ENCODE measurements at places on chromosomes 4 and X.

DNA sequence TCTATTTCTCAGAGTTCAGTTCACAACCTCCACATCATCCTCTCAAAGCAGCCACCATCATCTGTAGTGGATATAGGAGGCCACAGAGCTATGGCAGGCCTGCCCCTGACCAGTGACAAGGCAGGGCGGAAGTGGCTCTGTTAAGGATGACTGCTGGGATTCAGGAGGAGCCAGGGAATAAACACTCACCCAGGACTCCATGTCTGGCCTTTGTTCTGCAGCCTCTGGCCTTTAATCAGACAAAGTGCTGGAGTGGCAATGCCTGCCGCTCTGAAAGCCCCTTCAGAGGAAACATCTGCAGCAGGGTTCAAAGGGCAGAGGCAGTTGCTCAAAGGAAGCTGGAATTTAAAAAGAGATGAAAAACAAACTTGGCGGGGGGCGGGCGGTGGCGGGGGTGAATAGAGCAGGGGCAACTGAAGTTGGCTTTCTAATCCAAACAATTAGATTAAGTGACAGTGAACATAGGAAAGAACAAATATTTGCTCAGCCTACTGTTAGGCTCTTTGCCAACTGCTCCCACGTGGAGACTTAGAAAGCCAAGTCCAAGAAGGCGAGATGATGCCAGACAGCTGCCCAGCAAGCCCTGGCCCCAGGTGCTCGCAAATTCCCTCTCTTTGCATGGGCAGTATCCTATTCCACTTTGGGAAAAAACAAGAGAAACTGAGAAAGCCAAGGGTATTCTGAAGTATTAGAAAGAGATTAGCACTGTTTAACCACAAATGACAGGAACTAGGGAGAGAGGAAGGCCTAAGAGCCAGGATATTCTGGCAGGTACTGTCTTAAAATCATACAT is 5.5 kb downstream of the MPP1 start:
- DNase-seq, result no peak

- no peak for DNase-seq
Observed at GRCh38 chrX:115533485-115533884, 27.5 kb upstream of the PLS3 start.

DNA sequence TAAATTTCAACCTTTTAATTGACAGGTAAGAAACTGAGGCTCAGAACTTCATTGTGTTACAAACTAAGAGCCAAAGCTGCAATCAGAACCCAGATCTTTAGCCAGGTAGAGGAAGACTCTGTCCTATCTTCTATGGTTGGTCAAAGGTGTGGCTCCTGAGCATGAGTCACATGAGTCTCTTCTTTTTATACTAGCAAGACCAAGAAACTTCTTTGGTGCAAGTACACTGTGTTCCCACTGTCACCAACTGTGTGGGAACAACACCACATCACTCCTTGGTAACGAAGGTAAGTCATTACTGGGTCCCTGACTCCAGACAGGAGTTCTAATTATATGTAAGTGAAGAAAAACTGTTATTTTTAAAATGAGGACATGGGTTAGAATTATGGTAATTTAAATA is 290.1 kb downstream of the INPP4B start:
- DNase-seq, result no peak

- no peak for DNase-seq
Observed at GRCh38 chrX:134661295-134661694, 3.0 kb upstream of the PLAC1 start.

- DNase-seq, result no peak
Observed at GRCh38 chrX:133638285-133638684, 223.0 kb upstream of the GPC4 start.

GRCh38 chr4:82429728-82430192 is 502 bp downstream of the HNRNPDL start:
- no peak for DNase-seq

DNA sequence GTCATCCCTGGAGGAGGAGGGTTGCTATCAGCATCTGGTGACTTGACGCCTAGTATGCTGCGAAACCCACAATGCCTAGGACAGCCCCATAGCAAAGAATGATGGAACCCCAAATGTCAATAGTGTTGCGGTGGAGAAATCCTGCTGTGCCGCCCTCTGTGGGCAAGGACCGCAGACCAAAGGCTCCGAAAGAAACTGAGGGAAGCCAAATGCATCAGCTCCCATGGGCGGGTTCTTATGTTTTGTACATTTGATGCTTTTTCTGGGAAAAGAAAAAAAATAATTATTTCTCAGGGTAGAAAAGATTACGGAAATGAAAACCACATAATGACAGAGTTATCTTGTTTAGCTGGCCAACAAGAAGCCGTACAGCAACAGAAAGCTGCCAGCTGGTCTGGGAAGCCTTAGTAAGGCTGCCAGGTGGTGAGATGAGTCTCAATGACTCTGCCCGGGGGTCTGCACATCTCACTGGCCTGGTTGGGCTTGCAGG is 95.0 kb upstream of the TBL1X start:
- DNase-seq, result no peak

DNA sequence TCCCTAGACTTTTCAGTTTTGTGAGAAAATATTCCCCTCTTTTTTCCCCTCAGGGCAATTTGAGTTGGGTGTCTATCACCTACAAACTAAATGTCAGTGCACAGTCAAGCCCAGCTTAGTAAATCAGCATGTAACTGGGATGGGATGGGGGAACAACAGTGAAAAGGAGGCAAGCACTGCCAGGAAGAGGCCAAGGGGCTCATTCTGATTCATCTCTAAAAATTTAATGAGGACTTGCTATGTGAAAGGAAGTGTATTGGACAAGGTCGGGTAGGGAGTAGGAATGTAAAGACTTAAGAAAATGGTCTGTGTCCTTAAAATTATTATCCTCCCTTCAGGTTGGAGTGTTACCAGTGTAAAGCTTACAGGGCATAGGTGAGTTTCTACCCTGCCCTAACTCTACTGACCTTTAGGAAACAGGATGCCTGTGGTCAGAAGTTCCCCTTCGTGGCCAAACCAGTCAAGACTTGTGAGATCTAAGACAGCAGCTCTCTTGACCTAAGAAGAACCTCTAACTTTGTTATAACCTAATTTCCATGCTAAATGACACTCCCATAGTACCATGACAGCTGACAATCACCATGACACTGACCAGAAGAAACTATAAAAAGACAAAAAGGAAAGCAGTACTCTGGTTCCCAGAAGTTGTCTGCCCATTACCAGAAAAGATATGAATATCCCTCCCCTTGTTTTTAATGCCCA is 194.4 kb upstream of the LDB2 start:
- DNase-seq, result no peak

GRCh38 chr4:189765736-189766135 is 174.9 kb upstream of the FRG1 start:
- DNase-seq, result no peak

- no peak for DNase-seq
Observed at GRCh38 chr4:9962611-9963314, 58.5 kb downstream of the SLC2A9 start.

GRCh38 chr4:79854856-79855502 is 218.1 kb downstream of the ANTXR2 start:
- DNase-seq, result no peak

DNA sequence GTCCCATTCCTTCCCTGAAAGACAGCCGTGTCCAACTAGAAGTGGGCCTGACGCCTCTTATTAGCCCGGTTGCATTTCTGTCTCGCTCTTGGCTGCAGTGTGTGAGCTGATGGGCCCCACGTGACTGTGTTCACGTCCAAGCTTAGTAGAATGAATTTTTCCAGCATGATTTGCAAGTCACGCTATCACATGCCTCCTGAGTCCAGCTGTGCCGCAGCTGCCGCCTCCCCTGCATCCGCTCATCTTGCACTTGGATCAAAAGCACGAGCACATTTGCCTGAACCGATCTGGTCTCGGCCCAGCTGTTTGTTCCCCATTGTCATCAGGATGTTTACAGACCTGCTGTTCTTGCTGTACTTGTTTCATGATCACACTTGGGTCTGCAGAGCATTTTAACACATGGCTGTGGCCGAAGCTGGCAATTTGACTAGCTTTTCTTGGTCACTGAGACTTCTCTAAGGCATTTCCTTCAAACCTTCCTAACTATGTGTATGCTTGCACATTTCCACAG is 126.5 kb downstream of the KIT start:
- no peak for DNase-seq

DNA sequence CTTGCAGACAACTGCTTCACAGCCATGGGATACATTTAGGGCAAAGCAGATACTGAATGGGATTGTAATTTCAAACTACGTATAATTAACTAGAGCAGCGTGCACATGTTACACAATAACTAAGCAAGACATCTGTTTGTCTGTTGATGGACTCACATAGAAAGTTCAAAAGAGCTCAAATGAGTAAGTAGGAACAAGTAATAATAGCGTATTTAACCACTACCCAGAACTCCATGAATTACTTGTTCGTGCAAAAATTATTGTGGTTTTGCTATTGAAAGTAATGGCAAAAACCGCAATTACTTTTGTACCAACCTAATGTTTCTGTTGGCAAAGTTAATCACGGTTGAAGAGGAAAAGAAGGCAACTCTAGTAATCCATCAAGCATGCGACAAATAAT is 825.4 kb downstream of the PCDH18 start:
- no peak for DNase-seq

All from stimulated activated CD4-positive, alpha-beta T cell treated with anti-CD3 and anti-CD28 coated beads, Interleukin-15, amount 100 ng/mL, for 1 hour (primary cell).